Nephron progenitor cell (in vitro differentiated cells): ENCODE measurements at places on chromosomes 16 and 17.

DNA sequence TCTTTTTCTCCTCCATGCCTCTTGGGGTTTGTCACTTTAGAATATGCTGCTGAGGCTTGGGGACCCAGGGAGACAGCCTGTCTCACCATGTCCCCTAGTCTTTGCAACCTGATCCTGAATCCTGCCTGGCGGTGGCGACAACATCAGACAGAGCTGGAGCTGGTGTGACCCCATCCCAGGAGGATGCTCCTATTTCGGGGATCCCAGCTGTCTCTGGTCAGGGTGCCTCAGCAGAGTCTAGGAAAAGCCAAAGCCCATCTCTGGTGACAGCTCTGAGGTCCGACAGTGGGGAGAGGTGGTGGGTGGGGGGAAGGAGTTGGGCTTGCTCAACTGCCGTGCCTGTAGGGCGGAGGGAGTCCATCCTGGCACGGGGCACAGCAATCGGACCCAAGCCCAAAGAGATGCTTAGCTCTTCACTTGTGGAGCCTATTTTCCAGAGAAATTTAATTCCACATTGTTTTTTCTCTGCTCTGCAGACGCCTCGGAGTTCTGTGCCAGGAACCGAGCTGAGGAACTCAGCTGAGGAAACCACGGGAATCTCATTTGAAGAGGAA, 10.3 kb upstream of the TNS4 start:
- no peak overlapping the region for H3K27ac ChIP-seq
- DNase-seq = no peak
- peaks cover 49% of the 10 kb centered on the region for H3K4me1 ChIP-seq
- H3K4me3 ChIP-seq = no peak overlapping the region
- no peaks in the 10 kb centered on the region for H3K36me3 ChIP-seq
- H3K27me3 ChIP-seq = peaks cover 10% of the 10 kb centered on the region

DNA sequence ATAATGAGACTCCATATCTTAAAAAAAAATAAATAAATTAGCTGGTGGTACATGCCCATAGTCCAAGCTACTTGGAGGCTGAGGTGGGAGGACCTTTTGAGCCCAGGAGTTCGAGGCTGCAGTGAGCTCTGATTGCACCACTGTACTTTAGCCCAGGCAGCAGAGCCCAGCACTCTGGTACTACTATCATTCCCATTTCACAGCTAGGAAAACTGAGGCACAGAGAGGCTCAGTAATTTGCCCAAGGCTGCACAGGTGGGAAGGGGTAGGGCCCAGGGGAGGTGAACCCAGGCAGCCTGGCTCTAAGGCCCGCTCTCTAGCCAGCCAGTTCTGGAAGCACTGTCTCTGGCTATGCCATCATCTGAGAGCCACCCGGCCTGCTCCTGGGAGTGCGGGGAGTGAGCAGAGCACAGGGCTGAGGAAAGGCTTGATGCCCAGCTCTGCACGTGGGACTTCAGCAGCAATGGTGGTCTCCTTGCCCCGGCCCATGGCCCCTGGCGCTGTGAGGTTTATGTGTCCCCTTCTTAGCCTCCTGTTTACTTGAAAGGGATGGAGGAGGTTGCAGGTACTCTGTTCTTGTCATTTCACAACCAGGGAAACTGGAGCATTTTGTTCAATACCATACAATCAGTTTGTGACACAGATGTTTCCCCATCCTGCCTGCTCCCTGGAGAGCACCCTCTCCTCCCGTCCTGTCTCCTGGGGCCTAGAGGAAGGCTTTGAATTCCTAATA, 222.3 kb downstream of the KATNIP start:
- no peak overlapping the region for H3K4me3 ChIP-seq
- no peak for DNase-seq
- H3K4me1 ChIP-seq = no peaks in the 10 kb centered on the region
- no peaks in the 10 kb centered on the region for H3K27me3 ChIP-seq
- peak overlapping the region; percentile 61 for H3K27ac ChIP-seq

DNA sequence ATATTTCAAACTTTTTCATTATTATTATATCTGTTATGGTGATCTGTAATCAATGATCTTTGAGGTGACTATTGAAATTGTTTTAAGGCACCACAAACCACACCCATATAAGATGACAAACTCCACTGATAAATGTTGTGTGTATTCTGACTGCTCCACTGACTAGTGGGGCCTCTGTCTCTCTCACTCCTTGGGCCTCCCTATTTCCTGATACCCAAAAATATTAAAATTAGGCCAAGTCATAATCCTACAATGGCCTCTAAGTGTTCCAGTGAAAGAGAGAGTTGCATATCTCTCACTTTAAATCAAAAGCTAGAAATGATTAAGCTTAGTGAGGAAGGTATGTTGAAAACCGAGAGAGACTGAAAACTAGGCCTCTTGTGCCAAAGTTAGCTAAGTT, 23.4 kb downstream of the CYLD start:
- no peak for DNase-seq
- H3K27ac ChIP-seq = no peak overlapping the region
- no peaks in the 10 kb centered on the region for H3K27me3 ChIP-seq
- H3K36me3 ChIP-seq = peaks cover 63% of the 10 kb centered on the region

GRCh38 chr17:1186214-1186820, 6.5 kb upstream of the ABR start:
- peaks cover 78% of the 10 kb centered on the region for H3K4me1 ChIP-seq
- H3K4me3 ChIP-seq = peak overlapping the region; percentile 60
- no peak for DNase-seq
- H3K27ac ChIP-seq = peak overlapping the region; percentile 77
- no peaks in the 10 kb centered on the region for H3K36me3 ChIP-seq

GRCh38 chr17:79019632-79020584, 4.1 kb upstream of the C1QTNF1 start:
- H3K4me3 ChIP-seq = no peak overlapping the region
- peaks cover 27% of the 10 kb centered on the region for H3K4me1 ChIP-seq
- H3K27me3 ChIP-seq = peaks cover 68% of the 10 kb centered on the region
- H3K36me3 ChIP-seq = no peaks in the 10 kb centered on the region
- no peak for DNase-seq

- H3K4me1 ChIP-seq = no peaks in the 10 kb centered on the region
- no peak overlapping the region for H3K27ac ChIP-seq
- no peak for DNase-seq
- H3K27me3 ChIP-seq = no peaks in the 10 kb centered on the region
These were observed 1.3 kb upstream of the TRPV1 start for GRCh38 chr17:3610523-3610922.

DNA sequence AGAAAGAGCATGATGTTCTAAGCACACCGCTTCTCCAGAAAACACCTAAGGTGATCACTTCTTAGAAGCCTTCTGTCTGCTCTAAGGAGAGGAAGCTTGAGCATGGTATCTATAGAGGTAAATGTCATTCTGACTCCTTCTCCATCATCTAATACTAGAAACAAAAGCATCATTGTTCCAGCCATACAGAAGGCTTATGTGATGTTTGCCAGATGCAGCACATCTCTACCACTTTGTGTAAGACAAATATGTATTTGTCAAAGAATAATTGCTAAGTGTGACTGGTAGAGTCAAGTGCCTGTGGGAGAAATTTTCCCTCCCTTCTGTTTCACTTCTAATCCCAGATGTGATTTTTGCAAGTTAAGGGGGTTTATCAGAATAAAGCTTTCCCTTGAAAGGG, 217.1 kb downstream of the HS3ST3A1 start:
- no peak for DNase-seq
- H3K4me3 ChIP-seq = no peak overlapping the region
- H3K27me3 ChIP-seq = no peaks in the 10 kb centered on the region
- no peak overlapping the region for H3K27ac ChIP-seq
- peaks cover 16% of the 10 kb centered on the region for H3K4me1 ChIP-seq
- no peaks in the 10 kb centered on the region for H3K36me3 ChIP-seq

GRCh38 chr16:69320740-69321073, 9.6 kb downstream of the VPS4A start:
- peaks cover 60% of the 10 kb centered on the region for H3K36me3 ChIP-seq
- no peak overlapping the region for H3K4me3 ChIP-seq
- peak overlapping the region; percentile 77 for H3K27ac ChIP-seq
- no peaks in the 10 kb centered on the region for H3K27me3 ChIP-seq

DNA sequence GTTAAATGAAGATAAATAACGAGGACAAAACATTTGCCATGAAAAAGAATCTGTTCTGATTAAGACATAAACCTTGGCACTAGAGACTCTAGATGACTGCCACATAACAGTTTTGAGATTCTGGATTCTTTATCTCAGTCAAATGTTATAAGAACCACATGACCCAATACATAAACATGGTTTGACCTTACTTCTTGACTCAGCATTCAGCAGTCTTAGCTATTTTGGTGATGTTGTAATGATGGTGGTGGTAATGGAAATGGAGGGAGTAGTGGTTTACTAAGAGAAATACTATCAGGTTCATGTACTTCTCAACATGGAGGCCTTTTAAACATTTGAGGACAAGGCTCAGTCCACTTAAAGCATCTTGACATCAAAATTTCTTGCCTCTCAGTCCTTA, 925.4 kb downstream of the CDH11 start:
- H3K27ac ChIP-seq = no peak overlapping the region
- no peaks in the 10 kb centered on the region for H3K27me3 ChIP-seq
- H3K36me3 ChIP-seq = no peaks in the 10 kb centered on the region
- no peaks in the 10 kb centered on the region for H3K4me1 ChIP-seq
- no peak overlapping the region for H3K4me3 ChIP-seq

DNA sequence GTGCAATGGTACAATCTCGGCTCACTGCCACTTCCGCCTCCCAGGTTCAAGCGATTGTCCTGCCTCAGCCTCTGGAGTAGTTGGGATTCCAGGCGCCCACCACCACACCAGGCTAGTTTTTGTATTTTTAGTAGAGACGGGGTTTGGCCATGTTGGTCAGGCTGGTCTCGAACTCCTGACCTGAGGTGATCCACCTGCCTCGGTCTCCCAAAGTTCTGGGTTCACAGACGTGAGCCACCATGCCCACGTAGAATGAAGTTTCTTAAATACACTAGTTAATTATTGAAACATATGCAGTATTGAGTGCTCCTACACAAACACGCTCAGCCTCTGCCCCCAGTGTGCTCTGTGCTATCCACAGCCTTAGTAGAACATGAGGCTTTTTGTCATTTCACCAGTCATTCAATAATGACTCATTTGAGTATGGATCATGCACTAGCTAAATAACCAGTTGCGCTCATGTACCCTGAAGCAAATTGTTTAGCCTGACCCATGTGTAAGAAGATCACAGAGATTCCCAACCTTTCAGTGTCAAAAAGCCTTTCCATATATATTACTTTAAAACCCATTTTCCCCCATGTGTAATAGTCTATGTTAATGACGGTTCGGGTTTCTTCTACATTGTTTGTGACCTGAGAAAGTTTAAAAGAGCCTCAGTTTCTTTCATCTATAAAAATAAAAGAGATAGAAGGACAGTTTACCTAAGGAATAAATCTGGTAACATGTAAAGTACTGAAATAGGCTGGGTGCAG, 49.7 kb downstream of the TUBD1 start:
- H3K36me3 ChIP-seq = peaks cover 23% of the 10 kb centered on the region
- DNase-seq = no peak
- peak overlapping the region; percentile 29 for H3K27ac ChIP-seq
- no peaks in the 10 kb centered on the region for H3K27me3 ChIP-seq
- no peak overlapping the region for H3K4me3 ChIP-seq

- peaks cover 2% of the 10 kb centered on the region for H3K36me3 ChIP-seq
- peak overlapping the region; percentile 97 for H3K27ac ChIP-seq
- peaks cover 93% of the 10 kb centered on the region for H3K4me1 ChIP-seq
- peak overlapping the region; percentile 62 for H3K4me3 ChIP-seq
- peaks cover 3% of the 10 kb centered on the region for H3K27me3 ChIP-seq
These were observed 55.8 kb downstream of the ZFHX3 start for GRCh38 chr16:72992142-72992601.

GRCh38 chr16:58331024-58331707, 36.3 kb upstream of the PRSS54 start:
- H3K27ac ChIP-seq = no peak overlapping the region
- H3K4me1 ChIP-seq = peaks cover 27% of the 10 kb centered on the region
- DNase-seq = peak; percentile 62
- peaks cover 5% of the 10 kb centered on the region for H3K27me3 ChIP-seq
- H3K36me3 ChIP-seq = no peaks in the 10 kb centered on the region
- peak overlapping the region; percentile 71 for H3K4me3 ChIP-seq

- peaks cover 4% of the 10 kb centered on the region for H3K36me3 ChIP-seq
- H3K27me3 ChIP-seq = no peaks in the 10 kb centered on the region
- DNase-seq = no peak
- peaks cover 22% of the 10 kb centered on the region for H3K4me1 ChIP-seq
- H3K27ac ChIP-seq = no peak overlapping the region
These were observed 4.6 kb upstream of the GAN start for GRCh38 chr16:81310045-81310644.

DNA sequence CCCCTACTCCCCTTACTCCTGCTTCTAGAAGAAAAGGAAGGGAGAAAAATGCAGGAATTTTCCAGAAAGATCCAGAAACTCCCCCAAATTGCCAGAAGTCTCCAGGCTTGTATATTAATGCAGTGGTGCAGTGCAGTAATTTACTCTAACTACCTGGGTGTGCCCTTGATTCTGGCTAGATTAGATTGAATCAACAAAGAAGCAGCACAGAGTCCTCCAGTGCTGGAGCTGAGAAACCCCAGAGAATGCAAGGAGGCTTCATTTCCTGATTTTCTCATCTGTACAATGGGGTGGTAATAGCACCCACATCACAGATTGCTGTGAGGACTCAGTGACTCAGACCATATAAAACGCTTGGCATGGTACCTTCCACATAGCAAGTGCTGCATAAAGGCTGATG, 247.3 kb upstream of the RPL38 start:
- H3K36me3 ChIP-seq = peaks cover 6% of the 10 kb centered on the region
- H3K27ac ChIP-seq = no peak overlapping the region
- peaks cover 18% of the 10 kb centered on the region for H3K27me3 ChIP-seq
- H3K4me3 ChIP-seq = no peak overlapping the region
- H3K4me1 ChIP-seq = peaks cover 9% of the 10 kb centered on the region

- no peak for DNase-seq
- no peak overlapping the region for H3K4me3 ChIP-seq
- H3K27ac ChIP-seq = no peak overlapping the region
- H3K27me3 ChIP-seq = peaks cover 49% of the 10 kb centered on the region
These were observed 49.6 kb upstream of the IRX6 start for GRCh38 chr16:55274391-55274790.

- peaks cover 44% of the 10 kb centered on the region for H3K4me1 ChIP-seq
- peak overlapping the region; percentile 83 for H3K27ac ChIP-seq
- H3K27me3 ChIP-seq = no peaks in the 10 kb centered on the region
- H3K4me3 ChIP-seq = peak overlapping the region; percentile 94
- peaks cover 49% of the 10 kb centered on the region for H3K36me3 ChIP-seq
- no peak for DNase-seq
These were observed 2.7 kb downstream of the NUFIP2 start for GRCh38 chr17:29291163-29291752.

- H3K27me3 ChIP-seq = no peaks in the 10 kb centered on the region
- no peaks in the 10 kb centered on the region for H3K4me1 ChIP-seq
- no peaks in the 10 kb centered on the region for H3K36me3 ChIP-seq
- no peak for DNase-seq
These were observed 963.1 kb upstream of the GOT2 start for GRCh38 chr16:59697236-59697635.

GRCh38 chr16:56357765-56358322, 67.5 kb downstream of the AMFR start:
- H3K27ac ChIP-seq = peak overlapping the region; percentile 92
- DNase-seq = no peak
- H3K27me3 ChIP-seq = peaks cover 5% of the 10 kb centered on the region
- H3K4me3 ChIP-seq = peak overlapping the region; percentile 48
- peaks cover 62% of the 10 kb centered on the region for H3K4me1 ChIP-seq

- DNase-seq = no peak
- H3K27ac ChIP-seq = no peak overlapping the region
- H3K4me1 ChIP-seq = peaks cover 12% of the 10 kb centered on the region
- no peaks in the 10 kb centered on the region for H3K27me3 ChIP-seq
These were observed 29.0 kb downstream of the PLCD3 start for GRCh38 chr17:45103269-45103795.
